ENCODE measurements at places on chromosomes 3 and 15.

- DNase-seq = no peak
These were observed 38.8 kb upstream of the ARL14 start for GRCh38 chr3:160638184-160638583.

DNA sequence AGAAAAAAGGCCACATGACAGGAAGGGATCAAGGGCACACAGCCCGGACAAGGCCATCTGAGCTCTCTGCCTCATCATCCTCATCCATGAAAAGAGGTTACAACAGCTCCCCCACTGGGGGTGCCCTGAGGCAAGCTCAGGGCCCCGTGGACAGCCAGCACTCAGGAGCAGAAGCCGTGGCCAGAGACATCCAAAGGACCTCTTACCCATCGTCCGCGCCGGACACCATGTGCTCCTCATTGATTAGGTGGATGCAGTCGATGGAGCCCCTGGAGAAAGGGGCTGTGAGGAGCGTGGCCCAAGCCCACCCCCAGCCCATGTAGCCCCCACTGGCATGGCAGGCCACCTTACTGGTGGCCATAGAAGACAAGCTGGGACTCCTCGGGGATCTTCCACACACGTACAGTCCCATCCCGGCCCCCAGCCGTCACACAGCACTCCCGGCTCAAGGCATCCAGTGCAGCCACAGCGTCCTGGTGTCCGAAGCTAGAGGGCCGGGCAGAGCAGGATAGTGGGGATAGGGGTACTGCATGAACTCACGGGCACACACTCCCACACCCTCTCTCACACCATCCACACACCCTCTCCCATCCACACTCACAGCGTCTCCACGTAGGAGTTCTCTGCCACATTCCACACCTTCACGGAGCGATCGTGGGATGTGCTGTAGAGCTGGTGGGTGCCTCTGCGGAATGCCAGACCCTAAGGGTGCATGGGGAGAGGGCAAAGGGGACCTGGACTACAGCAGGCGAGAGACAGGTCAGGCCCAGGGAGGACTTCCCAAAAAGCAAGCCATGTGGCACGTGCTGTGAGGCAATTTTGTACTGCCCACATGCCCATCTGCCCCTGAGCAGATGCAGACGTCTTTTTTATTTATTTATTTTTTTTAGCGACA is 6.5 kb downstream of the RRP9 start:
- DNase-seq = no peak

DNA sequence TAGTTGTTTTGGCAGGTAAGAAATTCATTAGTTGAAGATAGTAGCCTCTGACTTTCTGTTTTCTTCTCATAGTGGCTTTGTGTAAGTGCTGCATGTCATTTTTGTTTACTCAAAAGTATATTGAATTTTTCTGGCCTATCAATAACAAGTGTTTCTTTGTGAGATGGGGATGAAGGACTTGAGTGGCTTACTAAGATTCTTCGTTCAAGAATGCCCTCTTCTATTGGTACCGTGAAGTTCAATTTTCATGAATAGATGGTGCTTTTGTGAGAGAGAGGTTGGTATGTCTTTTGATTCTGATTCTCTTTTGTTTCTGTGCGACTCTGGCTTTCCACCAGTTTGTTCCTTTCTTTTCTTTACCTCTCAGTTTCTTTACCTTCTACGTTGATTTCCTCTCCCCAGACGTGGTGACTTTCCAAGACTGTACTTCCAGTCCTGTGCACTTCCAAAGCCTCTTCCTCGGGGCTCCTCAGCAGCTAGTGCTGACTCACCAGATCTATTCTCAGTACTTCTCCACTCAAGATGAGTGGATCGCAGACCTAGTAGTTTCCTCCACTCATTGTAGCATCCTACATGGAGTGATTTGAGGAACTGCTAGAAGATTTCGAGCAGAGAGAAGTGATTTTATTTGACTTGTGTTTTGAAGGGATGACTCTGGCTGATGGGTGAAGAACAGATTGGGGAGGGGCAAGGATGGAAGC is 82.0 kb upstream of the EPHB3 start:
- DNase-seq = no peak

DNA sequence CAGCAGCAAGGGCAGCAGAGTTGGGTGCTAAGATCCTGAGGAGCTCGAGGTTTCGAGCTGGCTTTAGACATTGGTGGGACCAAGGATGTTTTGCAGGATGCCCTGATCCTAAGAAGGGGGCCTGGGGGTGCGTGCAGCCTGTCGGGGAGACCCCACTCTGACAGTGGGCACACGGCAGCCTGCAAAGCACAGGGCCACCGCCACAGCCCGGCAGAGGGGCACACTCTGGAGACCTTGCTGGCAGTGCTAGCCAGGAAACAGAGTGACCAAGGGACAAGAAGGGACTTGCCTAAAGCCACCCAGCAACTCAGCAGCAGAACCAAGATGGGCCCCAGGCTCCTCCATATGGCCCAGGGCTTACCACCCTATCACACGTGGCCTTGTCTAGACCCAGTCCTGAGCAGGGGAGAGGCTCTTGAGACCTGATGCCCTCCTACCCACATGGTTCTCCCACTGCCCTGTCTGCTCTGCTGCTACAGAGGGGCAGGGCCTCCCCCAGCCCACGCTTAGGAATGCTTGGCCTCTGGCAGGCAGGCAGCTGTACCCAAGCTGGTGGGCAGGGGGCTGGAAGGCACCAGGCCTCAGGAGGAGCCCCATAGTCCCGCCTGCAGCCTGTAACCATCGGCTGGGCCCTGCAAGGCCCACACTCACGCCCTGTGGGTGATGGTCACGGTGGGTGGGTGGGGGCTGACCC is 18.8 kb downstream of the SEC61A1 start:
- no peak for DNase-seq

DNA sequence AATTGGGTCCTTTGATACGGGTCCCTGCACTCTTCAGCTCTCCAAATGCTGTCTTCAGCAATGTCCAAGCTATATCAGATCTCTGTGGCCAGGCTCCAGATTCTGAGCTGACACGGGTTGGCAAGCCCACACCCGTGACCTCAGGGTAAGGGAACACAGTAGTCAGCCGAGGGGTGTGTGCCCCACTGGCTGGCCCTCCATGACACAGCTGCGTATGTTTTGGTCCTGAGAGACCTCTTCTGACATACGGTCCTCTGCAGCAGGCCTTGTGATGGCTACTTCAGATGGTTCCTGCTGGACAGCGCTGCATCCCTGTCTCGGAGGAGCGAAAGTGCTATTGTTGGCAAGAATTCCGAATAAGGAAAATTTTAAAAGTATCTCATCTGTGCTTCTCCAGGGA is 85.2 kb upstream of the ADAMTS17 start:
- no peak for DNase-seq

- no peak for DNase-seq
These were observed 69.4 kb downstream of the CPN2 start for GRCh38 chr3:194281766-194282165.

- peak; percentile 56 for DNase-seq
These were observed 9.4 kb downstream of the PTPRG start for GRCh38 chr3:61570813-61571212.

GRCh38 chr15:55522742-55523450 is 14.9 kb upstream of the DNAAF4 start:
- DNase-seq = no peak

DNA sequence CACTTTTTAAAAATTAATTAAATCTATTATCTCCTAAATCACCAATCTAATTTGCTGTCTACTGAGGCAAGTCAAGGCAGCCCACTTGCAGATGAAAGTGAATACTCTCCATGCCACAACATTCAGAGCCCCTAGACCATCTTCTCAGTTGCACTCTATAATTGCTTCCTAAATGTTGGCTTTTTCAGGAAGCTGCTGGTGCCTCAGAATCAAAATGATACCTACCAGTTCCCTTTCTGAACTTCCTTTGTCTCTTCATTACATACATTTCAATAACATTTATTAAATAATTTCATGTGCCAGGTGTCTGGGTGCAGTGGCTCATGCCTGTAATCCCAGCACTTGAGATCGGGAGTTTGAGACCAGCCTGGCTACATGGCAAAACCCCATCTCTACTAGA is 124.1 kb downstream of the SERPINI1 start:
- no peak for DNase-seq

- DNase-seq = no peak
These were observed 46.0 kb downstream of the FSIP1 start for GRCh38 chr15:39736412-39737195.

- no peak for DNase-seq
These were observed 65.6 kb downstream of the GRIP2 start for GRCh38 chr3:14474363-14475081.

DNA sequence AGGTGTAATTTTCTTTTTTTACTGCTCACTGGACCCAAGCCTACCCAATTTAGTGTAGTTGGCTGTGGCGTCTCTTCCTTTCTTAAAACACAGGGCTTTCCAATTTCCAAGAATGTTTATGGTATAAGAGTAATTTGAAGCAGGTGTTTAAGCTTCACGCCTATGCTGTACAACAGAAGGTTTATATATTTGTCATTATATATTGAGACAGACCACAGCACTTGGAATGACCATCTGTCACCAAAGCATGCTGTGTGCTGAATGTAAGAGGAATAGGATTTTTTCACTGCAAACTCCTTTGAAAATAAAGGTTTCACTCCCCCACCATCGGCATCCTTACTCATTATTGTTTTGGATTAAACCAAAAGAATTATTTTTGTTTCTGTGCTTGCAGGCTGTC is 325.7 kb downstream of the OTOL1 start:
- no peak for DNase-seq

GRCh38 chr15:76588811-76589747 is 252.5 kb downstream of the ISL2 start:
- peak; percentile 0 for DNase-seq

GRCh38 chr3:39716849-39717248 is 92.6 kb upstream of the MYRIP start:
- DNase-seq = no peak

- no peak for DNase-seq
These were observed 362.5 kb upstream of the EPHA3 start for GRCh38 chr3:88744896-88745295.

DNA sequence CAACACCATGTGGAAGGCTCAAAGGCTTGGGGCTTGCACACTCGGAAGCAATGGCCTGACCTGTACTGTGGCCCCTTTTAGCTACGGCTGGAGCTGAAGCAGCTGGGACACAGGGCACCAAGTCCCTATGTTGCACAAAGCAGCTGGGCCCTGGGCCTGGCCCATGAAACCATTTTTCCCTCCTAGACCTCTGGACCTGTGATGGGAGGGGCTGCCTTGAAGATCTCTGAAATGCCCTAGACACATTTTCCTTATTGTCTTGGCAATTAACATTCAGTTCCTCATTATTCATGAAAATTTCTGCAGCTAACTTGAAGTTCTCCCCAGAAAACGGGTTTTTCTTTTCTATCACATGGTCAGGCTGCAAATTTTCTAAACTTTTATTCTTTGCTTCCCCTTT is 85.6 kb upstream of the ALDH1A3 start:
- no peak for DNase-seq

DNA sequence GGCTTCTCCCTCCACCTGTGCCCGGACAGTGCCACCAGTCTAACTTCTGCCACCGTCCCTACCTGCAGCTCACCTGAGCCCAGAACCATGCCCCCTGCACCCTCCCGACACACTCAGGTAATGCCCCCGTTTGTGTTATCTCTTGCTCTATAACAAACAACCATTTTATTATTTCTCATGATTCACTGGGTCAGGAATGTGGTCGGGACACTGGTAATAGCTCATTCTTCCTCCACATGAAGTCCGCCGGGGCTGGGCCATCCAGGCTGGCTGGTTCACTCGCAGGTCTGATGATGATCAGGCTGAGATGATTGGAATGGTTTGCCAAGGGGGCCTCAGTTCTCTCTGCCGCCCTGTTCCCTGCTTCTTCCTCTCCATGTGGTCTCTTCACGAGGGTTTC is 20.3 kb upstream of the NR2E3 start:
- DNase-seq = no peak

DNA sequence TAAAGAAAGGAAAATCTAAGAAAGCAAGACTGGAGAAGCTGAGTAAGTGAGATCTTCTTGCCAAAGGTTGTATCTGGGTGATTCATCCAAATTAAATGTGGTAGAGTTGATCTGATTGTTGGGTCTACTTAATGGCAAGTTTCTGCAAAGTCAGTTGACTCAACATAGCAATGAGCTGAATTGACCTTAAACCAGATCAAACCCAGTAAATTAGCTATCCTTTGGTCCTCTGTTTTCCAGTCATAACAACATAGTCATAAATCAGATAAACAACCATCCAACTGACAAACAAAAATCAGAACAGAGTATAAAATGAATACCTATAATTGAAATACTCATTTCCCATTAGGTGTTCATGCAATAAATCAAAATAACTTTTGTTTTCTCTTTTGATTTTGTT is 142.6 kb upstream of the CFAP20DC start:
- no peak for DNase-seq

- no peak for DNase-seq
These were observed 39.7 kb downstream of the ARHGEF3 start for GRCh38 chr3:56761887-56762651.

DNA sequence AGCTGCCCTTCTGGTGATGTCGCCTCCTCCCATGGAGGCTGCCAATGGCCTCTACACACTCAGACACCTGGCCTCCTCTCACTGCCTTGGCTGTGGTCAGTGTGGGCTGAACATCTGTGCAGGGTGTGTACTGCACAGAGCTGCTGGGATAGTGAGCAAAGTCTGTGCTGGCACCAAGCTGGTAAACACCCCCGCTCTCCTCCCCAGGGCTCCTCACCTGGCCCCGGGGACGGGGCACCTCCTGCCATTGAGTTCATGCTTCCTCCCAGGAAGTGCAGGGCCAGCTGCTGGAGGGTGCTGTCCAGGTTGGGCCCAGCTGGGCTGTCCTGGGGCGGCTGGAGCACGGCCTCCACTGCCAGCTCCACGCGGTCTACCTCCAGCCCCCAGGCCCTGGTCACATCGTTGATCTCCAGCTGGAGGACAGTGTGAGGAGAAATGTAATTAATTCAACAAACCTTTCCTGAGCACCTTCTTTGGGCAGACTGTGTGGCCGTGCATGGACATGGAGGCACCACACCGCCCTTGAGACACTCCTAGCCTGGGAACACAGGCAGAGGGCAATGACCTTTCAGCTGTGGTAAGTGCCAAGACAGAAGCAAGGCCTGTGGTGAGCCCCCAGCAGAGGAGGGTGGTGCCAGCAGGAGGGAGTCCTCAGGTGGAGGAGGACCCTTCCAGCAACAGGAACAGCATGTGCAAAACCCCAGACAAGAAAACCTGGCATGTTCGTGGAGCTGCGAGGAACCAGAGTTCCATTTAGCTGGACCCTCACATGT is 6.8 kb downstream of the STOML1 start:
- DNase-seq = no peak

DNA sequence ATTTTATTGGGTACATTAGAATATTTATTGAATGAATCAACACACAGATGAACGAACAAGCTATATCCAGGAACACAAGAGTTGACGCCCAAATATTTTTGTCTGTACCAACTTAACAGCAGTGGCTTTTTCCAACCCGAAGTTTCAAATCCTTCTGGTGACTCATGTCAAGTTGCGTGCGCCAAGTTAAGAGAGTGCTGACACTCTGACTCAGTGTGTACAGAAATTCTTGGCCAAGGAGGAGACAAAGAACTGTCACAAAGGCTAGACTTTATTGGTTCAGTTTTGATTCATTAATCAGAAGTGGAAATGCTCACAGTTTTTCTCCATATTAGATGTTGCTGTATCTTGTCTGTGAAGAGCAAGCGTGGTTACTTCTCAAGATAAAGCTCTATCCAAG is 59.6 kb upstream of the TSC22D2 start:
- DNase-seq = no peak
